Kidney capillary endothelial cell (primary cell): ENCODE measurements at places on chromosomes 1 and 21.

DNA sequence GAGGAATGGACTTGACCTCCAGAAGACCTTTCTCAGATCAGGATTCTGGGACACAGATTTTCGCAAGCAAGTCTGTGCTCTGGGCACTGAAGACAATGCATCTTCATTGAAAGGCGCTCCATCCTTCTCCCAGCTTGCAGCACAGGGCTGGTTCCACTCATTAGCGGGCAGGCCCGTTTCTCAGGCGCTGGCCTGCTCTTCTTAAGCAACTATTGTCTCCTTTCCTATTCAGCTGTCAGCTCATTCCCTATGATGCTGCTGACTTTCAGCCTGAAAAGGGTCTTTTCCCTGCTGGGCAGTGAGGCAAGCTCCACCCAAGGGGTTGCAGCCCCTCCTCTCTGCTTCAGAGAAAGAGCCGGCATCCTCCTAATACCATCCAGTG lies 91.9 kb upstream of the PLXNA2 start:
- no peak for DNase-seq

- no peak for DNase-seq
Measured at GRCh38 chr1:90443354-90443753, 273.7 kb downstream of the BARHL2 start.

- DNase-seq, result peak; percentile 38
Measured at GRCh38 chr1:37890378-37891014, 31.1 kb upstream of the MTF1 start.

- no peak for DNase-seq
Measured at GRCh38 chr1:25664357-25665199, 48.0 kb downstream of the MAN1C1 start.

- no peak for DNase-seq
Measured at GRCh38 chr1:118300808-118301207, 115.8 kb upstream of the SPAG17 start.

DNA sequence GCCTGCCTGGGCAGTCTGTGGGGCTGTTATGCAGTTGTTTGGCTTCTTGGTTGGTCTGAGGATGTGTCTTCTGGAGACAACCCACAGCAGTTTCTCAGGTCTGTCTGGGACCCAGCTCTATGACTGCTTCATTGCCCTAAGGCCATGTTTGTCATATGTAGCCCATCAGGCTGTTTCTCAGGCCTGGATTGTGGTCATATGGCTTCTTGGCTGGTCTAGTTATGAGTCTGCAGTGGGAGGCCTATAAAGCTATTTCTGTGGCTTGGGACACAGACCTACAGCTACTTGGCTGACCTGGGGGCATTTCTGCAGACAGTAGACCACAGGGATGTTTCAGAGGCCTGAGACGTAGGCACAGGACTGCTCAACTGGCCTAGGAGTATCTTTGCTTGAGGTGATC lies 41.5 kb downstream of the CHIA start:
- no peak for DNase-seq

DNA sequence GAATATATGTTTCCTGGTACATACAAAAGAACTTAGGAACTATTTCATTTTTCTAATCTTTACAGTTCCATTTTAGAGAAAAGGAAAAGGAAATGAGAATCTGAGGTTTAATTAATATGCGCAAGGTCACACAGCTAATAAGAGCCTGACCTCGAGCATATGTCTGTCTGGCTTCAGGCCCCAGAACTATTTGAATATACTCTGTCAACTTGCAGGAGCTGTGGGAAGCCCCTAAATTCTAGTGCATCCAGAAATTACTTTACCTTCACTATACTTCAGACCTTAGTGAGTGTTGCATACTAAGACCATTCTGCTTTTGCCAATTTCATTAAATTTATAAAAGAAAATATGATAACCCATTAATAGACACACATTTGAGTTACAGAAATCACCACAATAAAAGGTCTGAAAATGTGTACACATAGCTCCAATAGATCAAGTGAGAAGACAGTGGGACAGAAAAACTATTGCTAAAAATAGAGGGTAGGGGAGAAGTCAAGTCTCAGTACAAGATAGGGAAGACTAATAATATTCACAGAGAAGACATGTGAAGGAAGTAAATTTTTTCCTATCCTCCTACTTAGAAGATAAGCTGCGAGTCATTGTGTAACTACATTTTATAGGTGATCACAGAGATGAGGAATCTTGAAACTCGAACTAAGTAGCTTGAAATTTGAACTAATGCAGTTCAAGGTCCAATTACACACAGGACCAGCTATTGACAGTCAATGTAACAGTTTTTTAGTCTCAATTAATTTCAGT lies 3.8 kb downstream of the RGS13 start:
- no peak for DNase-seq

GRCh38 chr1:247409869-247410544 lies 6.0 kb upstream of the NLRP3 start:
- no peak for DNase-seq

- peak; percentile 0 for DNase-seq
Measured at GRCh38 chr1:190168116-190168892, 309.4 kb downstream of the BRINP3 start.

GRCh38 chr1:65170511-65171142 lies 22.6 kb downstream of the AK4 start:
- DNase-seq, result no peak

- peak; percentile 67 for DNase-seq
Measured at GRCh38 chr1:173048621-173049321, 2.0 kb downstream of the TNFSF18 start.

DNA sequence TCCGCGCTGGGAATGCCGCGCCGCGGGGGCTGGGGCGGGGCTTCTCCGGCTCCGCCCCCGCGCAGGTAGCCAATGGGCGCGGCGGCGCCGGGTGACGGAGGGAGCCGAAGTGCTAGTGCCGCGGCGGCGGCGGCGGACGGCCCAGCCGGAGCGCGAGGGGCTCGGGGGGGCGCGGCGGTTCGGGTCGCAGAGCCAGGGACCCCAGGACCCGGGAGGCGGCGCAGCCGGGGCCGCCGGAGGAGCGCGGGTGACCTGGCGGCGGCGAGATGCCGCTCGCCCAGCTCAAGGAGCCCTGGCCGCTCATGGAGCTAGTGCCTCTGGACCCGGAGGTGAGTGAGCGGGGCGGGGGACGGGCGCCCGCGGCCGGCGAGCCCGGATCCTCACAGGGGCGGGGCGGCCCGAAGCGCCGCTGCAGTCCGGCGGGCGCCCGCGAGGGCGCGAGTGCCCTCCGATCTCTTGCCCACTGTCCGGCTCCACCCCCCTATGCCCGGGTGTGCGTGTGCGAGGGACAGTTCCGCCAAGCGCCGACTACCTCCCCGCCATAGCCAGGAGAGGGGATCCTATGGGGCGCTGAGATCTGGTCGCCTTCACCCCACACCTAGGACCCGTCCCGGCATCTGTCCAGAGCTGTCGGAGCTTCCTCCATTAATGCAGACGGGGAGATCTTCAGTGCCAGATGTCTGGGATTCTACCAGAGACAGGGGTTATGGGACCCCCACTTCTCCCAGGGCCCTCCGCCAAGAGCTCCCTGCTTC lies at the start of gene RPS6KA1:
Gene RPS6KA1 (plus strand): TSS at position 107 of the 755 bp plus-strand sequence. CDS start 160 bp downstream, at position 267.
- no peak for DNase-seq

DNA sequence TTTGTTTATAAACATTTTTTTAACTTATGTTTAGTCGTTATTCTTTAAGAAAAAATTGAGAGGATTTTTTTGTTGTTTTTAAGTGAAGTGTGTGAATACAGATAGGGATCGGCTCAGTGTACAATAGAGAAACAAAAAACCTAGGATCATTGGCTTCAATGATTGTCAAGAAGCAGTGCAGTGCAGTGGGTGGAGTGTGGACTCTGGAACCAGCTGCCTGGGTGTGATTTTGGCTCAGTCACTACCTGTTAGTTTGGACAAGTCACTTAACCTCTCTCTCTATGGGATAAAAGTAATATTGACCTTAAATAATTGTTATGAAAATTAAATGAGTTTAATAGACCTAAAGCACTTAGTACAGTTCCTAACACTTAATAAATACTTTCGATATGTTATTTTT lies 41.3 kb downstream of the SCCPDH start:
- no peak for DNase-seq

GRCh38 chr1:197081117-197081753 lies 14.2 kb upstream of the F13B start:
- no peak for DNase-seq

- no peak for DNase-seq
Measured at GRCh38 chr21:19392390-19392789, 988.8 kb upstream of the TMPRSS15 start.

GRCh38 chr1:118104951-118105350 lies 80.1 kb downstream of the SPAG17 start:
- no peak for DNase-seq
